ENCODE measurements at places on chromosomes 6 and 20.

GRCh38 chr6:87995461-87995860 is 52.2 kb upstream of the SPACA1 start:
- no peaks in the 10 kb centered on the region for H3K27me3 ChIP-seq
- H3K4me1 ChIP-seq = no peaks in the 10 kb centered on the region
- no peak for DNase-seq
- no peaks in the 10 kb centered on the region for H3K36me3 ChIP-seq
- H3K27ac ChIP-seq = no peak overlapping the region

DNA sequence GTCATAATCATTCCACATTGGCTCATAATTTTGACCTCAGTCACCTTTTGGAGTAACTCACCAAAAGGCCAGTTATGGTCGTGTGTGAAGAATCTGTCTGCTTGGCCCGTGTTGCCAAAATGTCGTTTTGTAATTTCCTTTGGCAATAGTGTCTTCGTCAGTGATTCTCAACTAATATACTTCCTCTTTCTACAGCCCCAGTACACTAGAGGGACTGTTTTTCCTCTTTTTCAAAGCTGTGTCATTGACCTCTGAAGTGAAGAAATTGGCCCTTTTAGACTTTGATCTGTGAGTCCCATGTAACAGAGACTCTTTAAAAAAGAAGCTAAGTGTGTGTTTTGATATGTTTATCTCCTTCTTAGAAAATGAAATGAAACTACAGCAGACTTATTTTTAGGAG is 5.2 kb downstream of the FOXO3 start:
- H3K27ac ChIP-seq = peak overlapping the region; percentile 95
- peaks cover 68% of the 10 kb centered on the region for H3K4me1 ChIP-seq
- DNase-seq = peak; percentile 58
- peak overlapping the region; percentile 97 for H3K4me3 ChIP-seq

GRCh38 chr20:58599966-58600365 is 51.1 kb upstream of the STX16 start:
- DNase-seq = no peak
- peaks cover 6% of the 10 kb centered on the region for H3K27me3 ChIP-seq
- no peaks in the 10 kb centered on the region for H3K36me3 ChIP-seq
- H3K4me1 ChIP-seq = peaks cover 8% of the 10 kb centered on the region
- no peak overlapping the region for H3K27ac ChIP-seq

DNA sequence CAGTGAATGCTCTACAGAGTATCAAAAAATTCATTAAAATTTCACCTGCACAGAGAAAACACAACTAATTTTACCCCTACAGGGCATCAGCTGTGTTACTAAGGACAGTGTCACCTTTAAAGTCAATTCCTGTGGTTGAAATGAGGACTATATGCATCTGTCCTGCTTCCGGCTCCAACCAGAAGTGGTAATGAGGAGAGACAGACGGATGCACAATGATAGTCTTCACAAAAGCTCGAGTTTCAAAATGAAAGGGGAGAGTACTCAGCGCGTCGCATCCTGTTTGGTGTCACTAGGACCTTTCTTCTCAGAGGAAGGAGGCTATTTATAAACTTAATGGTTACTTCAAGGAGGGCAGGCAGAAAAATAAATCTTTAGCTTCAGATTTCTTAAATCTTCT is 86.5 kb downstream of the LYRM4 start:
- DNase-seq = no peak
- no peaks in the 10 kb centered on the region for H3K4me1 ChIP-seq
- no peak overlapping the region for H3K27ac ChIP-seq

- no peaks in the 10 kb centered on the region for H3K4me1 ChIP-seq
- H3K36me3 ChIP-seq = no peaks in the 10 kb centered on the region
- no peak overlapping the region for H3K4me3 ChIP-seq
- no peak for DNase-seq
- no peak overlapping the region for H3K27ac ChIP-seq
Observed at GRCh38 chr20:18832546-18833200, 19.1 kb downstream of the SCP2D1 start.

GRCh38 chr6:130843575-130844320 is 16.5 kb downstream of the SMLR1 start:
- no peaks in the 10 kb centered on the region for H3K36me3 ChIP-seq
- H3K27ac ChIP-seq = no peak overlapping the region
- no peaks in the 10 kb centered on the region for H3K4me1 ChIP-seq
- H3K27me3 ChIP-seq = no peaks in the 10 kb centered on the region
- DNase-seq = no peak
